ENCODE measurements at places on chromosomes 16 and 17. TPM values are rescaled to one million over a fixed set of nuclear protein-coding genes. Genes with fewer than 3 reads are reported as not detected.
A peak's percentile ranks its signal among the peaks of the same experiment; 100 is the strongest.

DNA sequence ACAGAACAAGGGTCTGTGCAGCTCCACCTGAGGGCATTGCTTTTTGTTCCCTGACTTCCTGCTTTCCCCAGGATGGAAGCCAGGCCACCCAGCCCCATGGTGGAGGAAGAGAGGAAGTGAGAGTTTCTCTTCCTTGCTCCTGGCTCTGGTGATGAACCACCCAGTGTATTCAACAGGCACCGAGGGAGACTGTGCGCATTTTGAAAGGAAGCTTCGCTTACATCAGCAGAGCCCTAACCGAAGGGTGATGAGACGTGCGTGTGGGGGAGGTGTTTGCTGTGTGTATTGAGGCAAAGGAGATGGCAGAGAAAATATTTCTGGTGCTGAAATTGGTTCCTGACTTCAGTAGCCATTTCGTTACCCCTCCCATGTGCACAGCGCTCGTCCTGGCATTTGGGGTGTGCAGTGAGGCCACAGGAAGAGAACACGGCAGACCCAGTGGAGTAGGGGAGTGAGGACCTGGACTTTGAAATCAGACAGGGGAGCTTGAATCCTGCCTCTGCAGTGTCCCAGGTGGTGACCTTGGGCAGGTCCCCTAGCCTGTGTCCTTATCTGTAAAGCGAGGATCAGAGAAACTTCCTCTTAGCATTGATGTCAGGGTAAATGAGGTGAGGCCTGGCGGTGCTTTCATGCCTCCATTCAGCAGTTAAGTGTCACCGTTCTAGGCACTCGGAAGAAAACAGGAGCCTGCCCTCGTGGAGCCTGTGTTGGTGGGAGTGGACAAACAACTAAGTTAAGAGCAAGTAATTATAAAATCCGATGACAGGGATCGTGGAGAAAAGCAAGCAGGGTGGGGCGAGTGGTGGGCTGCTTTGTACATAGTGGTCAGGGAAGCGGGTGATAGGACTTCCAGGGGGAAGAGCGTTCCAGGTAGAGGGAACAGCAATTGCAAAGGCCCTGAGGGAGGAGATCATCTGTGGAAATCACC is 7.4 kb downstream of the CMIP start:
- H3K27me3 ChIP-seq, result no peaks in the 10 kb centered on the region
- no peak for DNase-seq
- peaks cover 16% of the 10 kb centered on the region for H3K4me1 ChIP-seq
- H3K4me3 ChIP-seq, result peak overlapping the region; percentile 23
- H3K36me3 ChIP-seq, result peaks cover 4% of the 10 kb centered on the region
- H3K27ac ChIP-seq, result peak overlapping the region; percentile 35

- no peaks in the 10 kb centered on the region for H3K4me1 ChIP-seq
- no peak overlapping the region for H3K4me3 ChIP-seq
- H3K27me3 ChIP-seq, result no peaks in the 10 kb centered on the region
- no peaks in the 10 kb centered on the region for H3K36me3 ChIP-seq
Observed at GRCh38 chr17:1947743-1948516, 77.2 kb downstream of the RTN4RL1 start.

GAS7 gene
- 53.4 TPM for total RNA-seq

ANKRD40CL gene
- not detected for total RNA-seq

TMC5 gene
- not detected for total RNA-seq

KIF18B gene
- total RNA-seq, result 44.4 TPM

DNA sequence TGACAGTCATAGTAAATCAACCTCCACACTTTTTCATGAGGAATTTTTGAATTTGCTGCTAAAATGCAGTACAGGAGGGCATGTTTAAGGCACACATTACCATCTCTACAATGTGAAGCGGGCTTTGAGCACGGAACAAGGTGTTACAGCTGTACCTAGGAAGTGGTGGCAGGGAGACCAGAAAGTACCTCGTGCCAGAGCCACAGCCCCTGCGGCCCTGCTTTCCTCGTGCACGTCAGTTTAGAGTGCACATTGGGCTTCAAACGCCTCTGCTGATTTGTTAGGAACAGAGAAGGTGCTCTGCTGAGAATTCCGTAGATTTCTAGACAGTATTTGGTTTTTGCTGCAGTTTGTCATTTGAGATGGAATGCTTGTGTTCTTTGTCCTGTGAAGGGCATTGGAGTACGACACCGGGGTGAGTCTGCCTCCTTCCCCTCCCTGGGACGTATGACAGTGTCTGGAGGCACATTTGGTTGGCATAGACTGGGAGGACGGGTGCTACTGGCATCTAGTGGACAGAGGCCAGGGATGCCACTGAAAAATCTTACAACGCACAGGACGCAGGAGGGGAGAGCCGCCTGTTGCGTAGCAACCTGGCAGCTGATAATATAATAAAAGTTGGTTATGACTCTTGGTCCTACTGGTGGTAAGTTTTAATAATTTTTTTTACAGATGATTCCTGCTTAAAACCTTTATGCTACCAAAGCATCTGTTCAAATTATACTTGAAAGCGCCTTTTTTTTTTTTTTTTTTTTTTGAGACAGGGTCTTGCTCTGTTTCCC is 9.1 kb downstream of the FOXK2 start:
- DNase-seq, result no peak
- H3K27me3 ChIP-seq, result no peaks in the 10 kb centered on the region
- peaks cover 19% of the 10 kb centered on the region for H3K4me1 ChIP-seq
- no peaks in the 10 kb centered on the region for H3K36me3 ChIP-seq

- no peaks in the 10 kb centered on the region for H3K36me3 ChIP-seq
- DNase-seq, result no peak
- H3K4me1 ChIP-seq, result no peaks in the 10 kb centered on the region
- H3K27me3 ChIP-seq, result no peaks in the 10 kb centered on the region
- H3K27ac ChIP-seq, result no peak overlapping the region
Observed at GRCh38 chr16:6517020-6517720, 815.5 kb upstream of the RBFOX1 start.

CDH1 gene
- total RNA-seq, result 42.7 TPM

KPNA2 gene
- 254 TPM for total RNA-seq

Data from GM12878 (cell line).